CD4-positive, alpha-beta T cell treated with Interleukin-21 for 1 hour (primary cell): ENCODE measurements at places on chromosomes 6 and 20.

DNA sequence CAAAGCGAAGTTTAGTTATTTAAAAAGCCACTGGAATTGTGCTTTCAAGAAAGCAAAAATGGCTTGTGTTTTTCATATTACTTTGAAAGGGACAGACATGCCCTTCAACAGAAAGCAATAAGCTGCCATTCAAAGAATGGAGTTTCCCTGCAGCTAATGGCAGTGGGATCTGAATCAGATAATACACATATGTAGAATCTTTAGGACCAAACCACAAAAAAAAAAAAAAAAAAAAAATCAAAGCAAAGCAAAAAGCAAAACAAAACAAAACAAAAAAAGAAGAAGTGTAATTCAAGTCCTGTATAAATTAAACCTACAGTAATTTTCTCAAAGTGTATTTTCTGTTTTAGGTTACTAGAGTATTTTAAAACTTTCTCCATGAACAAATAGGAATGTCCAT lies 63.6 kb upstream of the ZNF217 start:
- DNase-seq: peak; percentile 27

- no peak for DNase-seq
Measured at GRCh38 chr6:109897025-109897424, 81.1 kb upstream of the GPR6 start.

DNA sequence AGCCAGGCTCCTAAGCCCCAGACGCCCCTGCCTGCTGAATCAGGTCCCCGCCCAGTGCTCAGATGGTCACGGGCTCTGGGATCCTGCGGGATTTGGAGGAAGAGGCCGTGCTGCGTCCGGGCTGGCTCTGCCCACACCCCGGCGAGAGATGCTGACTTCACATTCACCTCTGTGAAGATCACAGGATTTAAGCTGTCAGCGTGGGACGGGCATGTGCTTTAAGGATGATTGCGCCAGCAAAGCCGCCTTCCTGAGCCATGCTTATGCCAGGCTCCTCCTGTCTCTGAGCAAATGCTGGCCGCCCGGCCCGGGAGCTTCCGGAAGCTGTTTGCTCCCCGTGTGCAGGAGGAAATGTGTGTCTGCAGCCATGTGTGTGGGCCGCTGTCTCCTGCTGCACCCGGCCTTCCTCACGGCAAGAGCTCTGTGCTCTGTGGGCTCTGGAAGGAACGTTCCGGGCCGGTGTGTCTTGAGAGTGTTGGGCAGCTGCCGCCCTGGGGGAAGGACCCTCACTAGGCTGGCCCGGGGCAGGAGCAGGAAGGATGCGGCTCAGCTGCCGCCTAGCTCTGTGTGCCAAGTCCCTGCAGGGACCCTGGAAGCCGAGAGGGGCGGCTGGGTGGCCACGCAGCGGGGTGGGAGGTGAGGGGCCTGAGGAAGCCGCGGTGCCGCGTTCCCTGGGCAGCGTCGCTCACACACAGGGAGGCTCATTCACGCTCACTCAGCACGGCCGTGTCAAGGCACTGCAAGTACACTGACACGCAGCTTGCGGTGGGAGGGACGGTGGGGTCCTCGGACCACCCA lies 19.0 kb upstream of the BHLHE23 start:
- no peak for DNase-seq

DNA sequence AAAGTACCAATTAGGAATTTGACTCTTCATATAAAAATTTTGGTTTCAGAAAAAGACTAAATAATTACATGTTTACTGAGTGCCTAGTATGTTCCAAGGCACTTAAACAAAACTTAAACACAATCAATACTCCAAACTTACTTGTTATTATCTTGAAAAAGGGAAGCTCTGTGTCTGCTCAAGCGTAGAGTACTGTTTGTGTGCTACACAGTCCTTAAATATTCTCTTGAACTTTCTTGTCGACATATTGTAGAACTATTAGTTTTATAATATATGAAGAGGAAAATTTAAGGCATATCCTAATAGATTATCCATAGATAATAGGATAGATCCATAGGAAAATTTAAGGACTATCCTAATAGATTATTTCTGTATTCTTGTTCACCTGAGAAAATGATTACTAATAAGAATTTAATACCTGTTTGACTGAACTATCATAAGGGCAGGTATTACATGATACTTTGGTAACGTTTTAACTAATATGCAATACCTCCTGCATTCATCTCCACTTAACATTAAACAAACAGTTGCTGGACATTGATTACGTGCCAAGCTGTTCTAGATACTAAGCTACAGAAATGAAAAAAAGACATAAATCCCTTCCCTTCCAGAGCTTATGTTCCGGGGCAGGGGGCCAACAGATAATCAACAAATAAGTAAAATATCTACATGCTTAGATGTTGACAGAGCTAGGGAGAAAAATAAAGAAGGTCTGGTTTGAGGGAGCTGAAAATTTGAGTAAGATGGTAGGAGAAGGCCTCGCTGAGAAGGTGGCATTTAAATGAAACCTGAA lies 115.2 kb upstream of the BCLAF1 start:
- DNase-seq: no peak

DNA sequence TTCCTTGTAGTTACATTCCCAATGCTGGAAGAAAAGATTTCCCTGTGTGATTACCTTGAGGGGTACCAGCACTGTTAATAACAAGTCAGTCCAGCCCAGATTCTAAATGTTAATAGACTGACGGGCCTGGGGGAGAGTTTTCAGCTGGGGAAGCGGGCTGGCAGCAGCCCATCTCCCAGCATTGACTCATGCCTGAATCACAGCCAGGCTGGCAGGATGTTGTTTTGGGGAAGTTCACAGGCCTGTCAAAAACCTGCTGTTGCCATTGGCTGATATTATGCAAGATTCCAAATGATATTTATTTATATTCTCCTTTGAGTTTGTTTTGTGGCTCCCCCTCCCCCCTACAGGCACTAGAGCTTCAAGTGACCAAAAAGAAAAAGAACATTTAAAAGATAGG lies 213.9 kb upstream of the CNR1 start:
- no peak for DNase-seq

GRCh38 chr6:38269461-38270172 lies 370.1 kb downstream of the BTBD9 start:
- DNase-seq: no peak

DNA sequence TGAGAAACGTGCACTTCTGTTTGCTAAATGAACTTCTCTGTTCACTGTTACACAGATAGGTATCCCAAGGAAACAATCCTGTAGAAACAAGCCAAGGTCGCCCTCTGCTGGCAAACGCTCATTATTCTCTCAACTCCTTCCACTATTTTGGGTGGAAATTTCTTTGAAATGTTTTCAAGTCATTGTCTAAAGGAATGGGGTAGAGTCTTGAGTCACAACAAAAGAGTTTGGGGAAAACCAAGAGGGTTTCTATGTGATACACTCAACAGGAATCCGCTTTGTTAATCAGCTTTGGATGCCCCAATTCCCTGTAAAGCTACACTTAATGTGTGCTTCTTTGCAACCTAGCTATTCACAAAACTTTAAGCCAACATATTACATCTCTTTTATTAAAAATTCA lies 4.6 kb upstream of the RAE1 start:
- peak; percentile 63 for DNase-seq

DNA sequence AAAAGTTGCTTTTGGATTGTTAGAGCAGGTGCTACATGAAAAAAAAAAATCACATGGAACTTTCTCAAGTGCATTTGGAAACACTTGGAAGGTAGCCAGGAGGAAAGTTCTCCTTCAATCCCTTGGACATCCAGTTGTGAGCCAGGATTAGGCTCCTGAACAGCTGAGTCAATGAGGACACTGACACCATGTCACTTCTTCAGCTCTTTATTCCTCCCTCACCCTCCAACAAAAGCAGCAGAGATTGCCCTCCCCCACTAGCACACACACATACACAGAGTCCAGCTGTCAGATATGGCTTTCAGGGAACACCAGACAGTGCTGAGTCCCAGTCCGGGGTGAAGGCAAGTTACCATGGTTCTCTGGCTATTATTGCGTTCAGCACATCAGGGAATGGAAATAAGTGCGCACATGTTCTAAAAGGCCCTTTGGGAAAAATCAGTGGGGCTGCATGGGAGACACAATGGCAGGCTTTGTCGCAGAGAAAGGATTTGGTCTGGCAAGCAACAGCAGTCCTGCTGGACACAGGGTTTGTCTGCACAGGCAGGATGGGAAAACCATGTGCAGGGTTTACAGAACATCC lies 124.7 kb upstream of the MARCKS start:
- DNase-seq: no peak

DNA sequence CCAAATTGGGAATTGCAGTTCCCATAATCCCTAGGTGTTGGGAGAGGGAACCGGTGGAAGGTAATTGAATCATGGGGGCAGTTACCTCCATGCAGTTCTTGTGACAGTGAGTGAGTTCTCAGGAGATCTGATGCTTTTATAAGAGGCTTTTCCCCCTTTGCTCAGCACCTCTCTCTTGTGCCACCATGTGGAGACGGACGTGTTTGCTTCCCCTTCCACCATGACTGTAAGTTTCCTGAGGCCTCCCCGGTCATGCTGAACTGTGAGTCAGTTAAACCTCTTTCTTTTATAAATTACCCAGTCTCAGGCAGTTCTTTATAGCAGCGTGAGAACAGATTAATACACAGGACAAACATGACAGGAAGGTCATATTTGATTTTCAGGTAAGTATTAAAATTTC lies 25.3 kb upstream of the HECA start:
- DNase-seq: peak; percentile 43

GRCh38 chr6:164184410-164184809 lies 769.9 kb downstream of the QKI start:
- no peak for DNase-seq

DNA sequence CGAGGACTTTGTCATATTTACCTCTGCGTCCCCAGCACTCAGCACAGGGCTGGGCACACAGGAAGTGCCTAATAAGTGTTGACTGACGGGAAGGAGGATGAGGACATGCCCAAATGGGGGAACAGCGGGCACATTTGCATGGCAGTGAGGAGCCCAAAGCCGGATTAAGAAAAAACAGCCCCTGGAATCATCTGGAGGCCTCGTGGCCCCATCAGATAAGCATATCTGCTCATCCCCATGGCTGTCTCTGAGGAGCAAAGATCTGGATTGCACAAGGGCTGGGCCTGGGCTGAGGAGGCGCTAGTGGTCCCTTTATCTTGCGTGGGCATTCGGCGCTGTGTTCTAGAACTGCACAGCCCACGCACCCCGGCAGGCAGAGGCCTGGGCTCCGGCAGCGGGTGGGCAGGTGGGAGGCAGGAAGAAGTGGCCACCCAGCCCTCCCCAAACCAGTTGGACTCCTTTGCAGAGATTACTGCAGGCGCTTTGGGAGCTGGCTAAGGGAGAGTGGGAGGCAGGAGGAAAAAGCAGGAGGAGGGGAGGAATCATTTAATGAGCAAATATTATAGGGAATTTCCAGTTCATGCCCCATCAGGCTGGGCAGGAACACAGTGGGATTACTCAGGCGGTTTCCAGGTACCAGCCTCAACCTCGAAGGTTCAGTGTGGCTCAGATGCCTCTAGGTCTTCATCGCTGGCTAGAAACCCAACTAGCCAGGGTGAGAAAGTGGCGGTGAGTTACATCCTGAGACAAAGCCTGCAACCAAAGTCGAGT lies 108.1 kb downstream of the CEBPB start:
- no peak for DNase-seq
